AG08396 (cell line): ENCODE measurements at places on chromosomes 6 and 20.

- no peak for DNase-seq
Measured at GRCh38 chr20:2865630-2866029, 7.7 kb upstream of the PTPRA start.

DNA sequence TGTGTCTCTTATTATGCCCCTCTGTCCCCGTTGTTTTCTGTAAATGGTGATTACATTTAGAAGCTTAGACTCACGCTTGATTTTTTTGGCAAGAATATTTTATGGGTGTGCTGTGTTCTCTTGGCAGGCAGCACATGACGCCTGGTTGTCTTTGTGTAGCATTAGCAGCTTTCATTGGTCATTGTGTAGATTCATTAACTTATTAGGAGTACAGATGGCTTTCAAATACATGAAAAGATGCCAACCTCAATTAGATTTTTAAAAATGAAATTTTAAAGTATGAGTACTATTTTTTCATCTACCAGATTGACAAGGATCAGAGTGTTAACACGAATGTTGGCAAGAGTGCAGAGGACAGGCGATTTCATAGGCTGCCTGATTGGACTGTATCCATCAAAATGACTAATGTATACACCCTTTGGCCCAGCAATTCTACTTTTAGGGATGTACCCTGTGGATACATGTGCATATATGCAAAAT, 15.2 kb downstream of the COX4I2 start:
- DNase-seq: peak; percentile 48

GRCh38 chr6:52152070-52152423, 34.1 kb upstream of the IL17A start:
- DNase-seq: no peak

- DNase-seq: no peak
Measured at GRCh38 chr20:59019217-59019616, at the start of gene TUBB1. Gene TUBB1, plus strand, starts transcription at chr20:59019429. Its CDS starts 94 bp downstream, at chr20:59019523.

GRCh38 chr20:34693414-34693813, 10.7 kb upstream of the TP53INP2 start:
- DNase-seq: no peak

- no peak for DNase-seq
Measured at GRCh38 chr6:43489277-43490072, 12.1 kb downstream of the TJAP1 start.

GRCh38 chr6:64266351-64266821, 630.8 kb downstream of the PHF3 start:
- DNase-seq: no peak

DNA sequence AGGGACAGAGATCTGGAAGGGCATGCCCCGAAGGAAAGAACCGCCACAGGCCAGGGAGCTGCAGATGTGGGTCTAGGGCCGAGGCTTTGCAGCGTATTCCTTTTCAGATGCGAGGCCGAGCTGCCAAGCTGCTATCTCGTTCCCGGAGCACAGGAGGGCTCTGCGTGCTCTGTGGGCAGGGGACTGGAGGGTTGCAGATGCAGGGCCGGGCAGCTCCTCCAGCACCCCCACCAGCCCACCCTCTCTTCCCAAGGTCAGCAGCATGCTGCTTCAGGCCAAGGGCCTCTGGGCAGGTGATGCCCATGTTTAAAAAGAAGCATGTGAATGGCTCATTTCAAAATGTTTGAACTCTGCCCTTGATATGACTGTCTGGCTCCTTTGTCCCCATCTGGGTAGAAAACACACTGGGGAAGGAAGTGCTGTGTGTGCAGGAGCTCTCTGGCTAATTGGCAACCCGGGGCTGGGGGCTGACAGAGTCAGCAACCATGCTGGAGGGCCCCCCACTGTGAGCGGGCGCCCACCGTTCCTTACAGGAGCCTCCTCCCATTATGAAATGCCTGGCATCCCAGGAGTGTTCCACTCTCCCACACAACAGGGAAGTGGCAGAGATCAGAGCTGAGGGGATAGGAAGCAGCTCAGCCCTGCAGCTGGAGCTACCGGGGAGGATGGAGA, 353.3 kb downstream of the ZFAND3 start:
- no peak for DNase-seq

- DNase-seq: no peak
Measured at GRCh38 chr20:1813674-1814635, 81.3 kb upstream of the SIRPA start.

- DNase-seq: no peak
Measured at GRCh38 chr6:13012977-13013680, 296.6 kb downstream of the PHACTR1 start.

DNA sequence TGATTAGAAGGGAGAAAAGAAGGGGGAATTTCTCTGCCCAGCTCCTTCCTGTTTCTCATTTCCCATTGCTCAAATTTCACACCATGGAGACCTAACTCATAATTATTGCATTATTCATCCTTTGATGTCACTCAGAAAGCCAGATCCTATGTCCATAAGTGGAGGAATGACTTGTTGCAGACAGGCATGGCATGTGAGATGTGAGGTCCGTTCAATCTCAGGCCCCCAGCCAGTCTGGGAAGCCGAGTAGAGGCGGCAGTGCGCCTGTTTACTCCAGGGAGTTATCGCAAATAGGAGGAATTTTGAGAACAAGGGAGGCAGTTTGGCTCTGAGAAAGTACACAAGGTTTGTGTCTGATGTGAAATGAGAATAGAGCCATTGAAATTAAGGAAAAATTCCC, 26.9 kb upstream of the MOCS1 start:
- DNase-seq: no peak

GRCh38 chr20:33945391-33946081, 48.2 kb upstream of the RALY start:
- DNase-seq: peak; percentile 51

GRCh38 chr6:148907573-148907972, 160.7 kb downstream of the UST start:
- DNase-seq: no peak

DNA sequence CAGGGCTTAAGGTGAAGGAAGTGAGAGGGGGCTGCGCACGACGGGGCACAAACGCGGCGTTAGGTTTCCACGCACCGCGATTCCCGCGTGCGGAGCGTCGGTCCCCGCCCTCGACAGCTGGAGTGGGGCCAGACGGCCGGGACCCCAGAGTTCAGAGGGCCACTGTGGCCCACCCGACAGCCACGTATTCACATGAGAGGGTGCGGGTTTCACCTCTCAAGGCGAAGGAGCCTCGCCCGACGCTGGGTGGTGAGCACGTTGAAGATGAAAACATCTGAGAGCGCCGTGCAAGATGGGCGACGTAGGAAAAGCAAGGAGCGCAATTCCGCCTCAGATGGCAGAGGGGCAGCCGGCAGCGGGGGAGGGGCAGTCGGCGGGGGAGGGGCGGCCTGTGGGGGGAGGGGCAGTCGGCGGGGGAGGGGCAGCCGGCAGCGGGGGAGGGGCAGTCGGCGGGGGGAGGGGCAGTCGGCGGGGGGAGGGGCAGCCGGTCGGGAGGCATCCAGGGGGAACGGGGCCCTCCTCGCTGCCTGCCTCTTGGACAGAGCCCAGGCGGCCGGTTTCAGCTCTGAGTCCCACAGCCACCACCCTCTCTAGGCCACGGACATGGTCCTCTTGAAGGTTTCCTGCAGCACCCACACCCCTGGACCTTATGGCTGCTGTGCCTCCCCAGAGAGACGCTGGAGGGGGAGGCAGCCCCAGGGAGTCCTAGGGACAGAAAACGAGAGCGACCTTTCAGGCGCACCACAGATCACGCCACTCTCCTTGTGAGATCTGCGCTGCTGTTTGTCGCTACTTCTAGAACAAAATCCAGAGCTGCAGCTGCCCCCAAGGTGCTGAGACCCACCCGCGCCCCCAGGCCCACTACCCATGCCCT, 113.7 kb downstream of the DLL1 start:
- DNase-seq: peak; percentile 45

DNA sequence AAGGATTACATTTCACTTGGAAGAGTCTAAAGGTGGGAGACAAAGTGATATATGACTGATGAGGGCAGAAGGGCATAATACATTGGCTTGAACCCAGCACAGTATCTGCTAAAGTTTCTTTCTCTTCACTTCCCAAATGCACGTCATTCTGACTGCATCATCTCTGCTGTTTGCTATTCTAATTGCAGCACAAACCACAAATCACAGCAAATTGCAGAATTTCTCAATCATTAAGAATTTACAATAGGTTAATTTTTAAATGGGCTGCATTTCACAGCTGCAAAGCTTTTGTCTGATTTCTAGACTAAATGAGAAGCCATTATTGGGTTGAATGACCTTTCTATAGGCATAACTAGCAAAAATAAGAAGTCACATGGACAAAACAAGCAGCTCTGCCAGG, 337.0 kb downstream of the RNGTT start:
- DNase-seq: no peak

DNA sequence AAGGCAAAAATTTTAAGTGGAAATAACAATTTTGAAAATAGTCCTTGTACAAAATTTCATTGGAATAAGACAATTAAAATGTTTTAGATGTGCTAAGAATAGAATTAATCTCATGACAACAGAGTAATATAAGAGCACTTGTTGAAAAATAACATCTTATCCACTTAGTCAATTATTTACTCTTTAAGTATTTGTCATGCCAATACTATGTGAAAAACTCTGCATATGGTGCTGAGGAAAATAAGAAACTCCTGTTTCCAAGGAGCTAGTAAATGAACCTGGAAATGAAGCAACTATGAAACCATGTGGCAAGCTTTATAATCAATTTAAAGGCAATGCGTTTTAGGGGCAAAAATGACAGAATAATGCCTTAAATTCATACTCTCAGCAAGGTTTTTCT, 42.7 kb upstream of the HCRTR2 start:
- DNase-seq: no peak

- DNase-seq: no peak
Measured at GRCh38 chr6:69985180-69985579, 118.8 kb downstream of the COL19A1 start.

DNA sequence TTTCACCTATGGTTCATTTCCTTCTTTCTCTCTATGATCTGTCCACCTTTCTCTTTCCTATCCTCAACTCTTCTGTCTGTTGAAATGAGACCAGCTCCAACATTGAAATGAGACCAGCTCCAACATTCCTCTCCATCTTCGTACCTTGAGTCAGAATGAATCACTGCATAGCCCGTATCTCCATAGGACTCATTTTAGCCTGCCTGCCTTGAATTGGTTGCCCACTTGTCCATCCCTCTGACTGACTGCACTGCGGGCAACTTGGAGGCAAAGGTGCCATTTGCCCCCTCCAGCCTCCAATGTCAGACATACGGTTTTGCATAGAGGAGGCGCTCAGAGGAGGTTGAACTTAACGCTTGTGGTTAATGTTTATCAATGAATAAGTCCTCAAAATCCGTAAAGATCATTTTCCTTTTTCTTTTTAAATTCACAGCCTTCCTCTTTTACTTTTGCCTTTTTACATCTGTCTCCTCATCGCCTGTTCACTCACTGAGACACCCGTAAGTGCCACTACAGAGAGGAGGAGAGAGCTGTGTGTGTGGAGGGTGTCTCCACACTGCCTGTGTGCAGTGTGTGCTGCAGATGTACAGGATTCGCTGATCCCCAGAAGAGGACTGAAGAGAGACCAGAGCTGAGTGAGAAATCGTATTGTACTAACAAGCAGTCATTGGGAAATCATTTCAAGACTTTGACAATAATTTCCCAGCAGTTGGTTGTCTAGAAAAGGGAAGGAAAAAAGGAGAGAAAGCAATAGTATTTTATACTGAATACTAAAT, 579.6 kb upstream of the MAP3K7 start:
- no peak for DNase-seq

GRCh38 chr6:14881398-14881797, 364.5 kb upstream of the JARID2 start:
- DNase-seq: peak; percentile 51
